ENCODE measurements at places on chromosomes 5 and 9. TPM values are rescaled to one million over a fixed set of nuclear protein-coding genes. Genes with fewer than 3 reads are reported as not detected.

DNA sequence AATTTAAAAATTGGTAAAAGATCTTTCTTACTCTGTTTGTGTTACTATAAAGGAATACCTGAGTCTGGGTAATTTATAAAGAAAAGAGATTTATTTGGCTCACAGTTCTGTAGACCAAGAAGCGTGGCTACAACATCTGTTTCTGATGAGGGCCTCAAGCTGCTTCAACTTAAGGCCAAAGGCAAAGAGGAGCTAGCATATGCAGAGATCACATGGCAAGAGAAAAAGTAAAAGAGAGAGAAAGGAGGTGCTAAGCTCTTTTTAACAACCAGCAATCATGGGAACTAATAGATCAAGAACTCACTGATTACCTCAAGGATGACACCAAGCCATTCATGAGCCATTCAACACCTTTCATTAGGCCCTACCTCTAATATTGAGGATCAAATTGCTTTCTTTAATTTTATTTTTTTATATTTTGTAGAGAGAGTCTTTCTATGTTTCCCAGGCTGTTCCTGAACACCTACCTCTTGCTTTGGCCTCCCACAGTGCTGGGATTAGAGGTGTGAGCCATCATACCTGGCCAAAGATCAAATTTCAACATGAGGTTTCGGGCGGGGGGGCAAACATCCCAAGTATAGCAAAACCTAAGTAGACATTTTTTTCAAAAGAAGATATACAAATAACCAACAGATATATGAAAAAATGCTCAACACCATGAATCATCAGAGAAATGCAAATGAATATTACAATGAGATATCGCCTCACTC is 16.0 kb upstream of the SHC3 start:
- peak; percentile 68 for DNase-seq
- no peak overlapping the region for H3K27ac ChIP-seq
- H3K36me3 ChIP-seq = no peaks in the 10 kb centered on the region
- H3K4me3 ChIP-seq = peak overlapping the region; percentile 17

KIAA0825 gene
- total RNA-seq = 3.1 TPM

DNA sequence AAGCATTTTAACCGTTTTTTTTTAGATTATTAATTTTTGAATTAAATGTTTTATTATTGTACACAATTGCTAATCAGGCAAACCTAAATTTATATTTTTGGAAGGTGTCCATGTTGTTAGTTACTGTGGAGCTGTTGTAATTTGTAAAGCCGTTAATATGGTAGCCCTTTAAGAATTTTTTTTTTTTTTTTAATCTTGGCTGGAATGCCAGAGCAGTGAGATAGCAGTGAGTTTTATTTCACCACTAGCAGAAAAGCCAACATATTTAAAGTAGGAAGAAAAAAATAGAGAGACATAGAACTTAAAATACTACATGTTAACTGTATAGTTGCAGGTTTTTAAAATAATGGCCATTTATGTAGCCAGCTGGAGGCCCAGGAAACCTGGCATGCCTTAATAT is 35.3 kb upstream of the RNF20 start:
- no peak for DNase-seq
- H3K27me3 ChIP-seq = no peaks in the 10 kb centered on the region
- H3K27ac ChIP-seq = no peak overlapping the region
- H3K36me3 ChIP-seq = no peaks in the 10 kb centered on the region
- peaks cover 2% of the 10 kb centered on the region for H3K4me1 ChIP-seq

- no peaks in the 10 kb centered on the region for H3K27me3 ChIP-seq
- no peak for DNase-seq
- H3K4me3 ChIP-seq = no peak overlapping the region
- H3K4me1 ChIP-seq = no peaks in the 10 kb centered on the region
- H3K27ac ChIP-seq = no peak overlapping the region
Measured at GRCh38 chr9:134704498-134704897, 62.9 kb downstream of the COL5A1 start.

BAAT gene
- total RNA-seq = not detected

GRCh38 chr5:41097642-41098041 is 26.5 kb upstream of the MROH2B start:
- no peak overlapping the region for H3K4me3 ChIP-seq
- no peak for DNase-seq
- H3K4me1 ChIP-seq = no peaks in the 10 kb centered on the region
- no peaks in the 10 kb centered on the region for H3K36me3 ChIP-seq
- H3K27me3 ChIP-seq = no peaks in the 10 kb centered on the region

GFI1B gene
- 0.29 TPM for total RNA-seq

SPRY4 gene
- total RNA-seq = 157 TPM

DNA sequence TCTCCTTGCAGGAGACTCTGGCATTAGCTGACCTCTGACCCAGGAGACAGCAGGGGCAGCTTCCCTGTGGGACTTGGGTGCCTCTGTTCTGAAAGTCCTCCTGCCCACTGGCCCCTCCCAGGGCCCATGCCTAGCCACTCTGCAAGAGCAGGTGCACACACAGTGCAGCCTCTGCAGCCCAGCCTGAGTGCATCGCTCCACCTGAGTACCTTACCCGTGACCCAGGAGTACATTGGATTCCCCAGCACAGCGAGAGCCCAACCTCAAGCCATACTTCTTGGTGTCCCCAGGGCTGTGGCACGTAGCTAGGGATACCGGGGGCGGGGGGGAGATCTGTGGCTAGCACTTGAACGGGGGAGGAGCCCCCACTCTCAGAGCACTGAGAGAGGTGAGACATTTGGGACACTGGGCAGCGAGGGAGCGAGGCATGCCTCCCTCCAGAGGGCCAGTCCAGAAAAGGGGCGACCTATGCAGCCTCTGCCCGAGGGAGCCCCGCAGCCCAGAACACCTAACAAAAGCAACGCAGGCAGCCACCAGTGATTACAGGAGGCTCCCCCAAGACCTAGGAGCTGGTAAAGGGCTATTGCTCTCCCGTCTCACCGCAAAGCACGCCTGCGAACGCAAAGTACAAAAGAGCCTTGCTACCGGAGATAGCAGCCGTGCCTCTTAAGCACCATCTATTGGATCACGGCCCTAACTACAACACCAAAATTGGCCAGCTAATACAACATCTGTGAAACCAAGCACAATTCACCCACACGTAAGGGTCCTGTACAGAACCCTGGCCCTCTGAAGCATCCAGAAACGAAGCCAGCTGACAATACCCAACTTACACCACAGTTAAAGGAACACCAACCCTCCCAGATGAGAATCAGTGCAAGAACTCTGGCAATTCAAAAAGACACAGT is 826 bp upstream of the PRDM9 start:
- H3K4me1 ChIP-seq = no peaks in the 10 kb centered on the region
- no peaks in the 10 kb centered on the region for H3K36me3 ChIP-seq
- H3K27me3 ChIP-seq = no peaks in the 10 kb centered on the region
- no peak overlapping the region for H3K4me3 ChIP-seq
- H3K27ac ChIP-seq = no peak overlapping the region

CAVIN4 gene
- 5.7 TPM for total RNA-seq

All from endodermal cell (in vitro differentiated cells).